ENCODE measurements at places on chromosomes 1 and 21. TPM values are rescaled to one million over a fixed set of nuclear protein-coding genes. Genes with fewer than 3 reads are reported as not detected.
A peak's percentile ranks its signal among the peaks of the same experiment; 100 is the strongest.

DNA sequence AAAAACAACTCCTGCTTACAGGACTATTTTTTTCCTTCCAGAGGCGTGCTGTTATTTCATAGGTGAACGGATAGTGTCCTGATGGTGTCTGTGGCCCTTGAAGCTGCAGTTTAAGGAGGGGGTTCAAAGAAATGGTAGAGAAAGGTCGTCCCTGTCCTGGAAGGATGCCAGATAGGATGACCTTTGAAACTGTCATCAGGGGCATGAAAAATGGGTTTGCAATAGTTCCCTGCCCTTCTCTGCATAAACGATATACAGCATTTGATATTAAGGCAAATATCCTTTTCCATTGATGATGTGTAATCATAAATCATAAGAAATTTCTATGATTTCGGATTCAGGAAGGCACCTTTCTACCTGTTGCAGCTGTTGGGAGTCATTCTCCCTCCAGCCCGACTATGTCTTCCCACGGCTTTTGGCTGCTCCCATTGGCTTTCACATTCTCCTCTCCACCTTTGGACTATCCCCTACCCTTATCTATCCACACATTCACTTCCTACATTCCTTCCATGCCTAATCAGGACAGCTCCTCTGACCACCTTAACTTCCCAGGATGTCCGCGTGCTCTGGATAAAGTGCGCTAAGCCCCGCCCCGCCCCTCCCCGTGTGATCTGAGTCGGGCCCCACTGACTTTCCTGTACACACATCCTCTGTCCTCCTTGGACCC is 209.8 kb downstream of the DISC1 start:
- no peak for DNase-seq

GRCh38 chr1:212133319-212133718 is 97.8 kb downstream of the DTL start:
- DNase-seq, result no peak

- no peak for DNase-seq
These were observed 12.3 kb upstream of the ALPL start for GRCh38 chr1:21496886-21497285.

GRCh38 chr1:93616221-93616995 is 65.2 kb downstream of the BCAR3 start:
- peak; percentile 10 for DNase-seq

GRCh38 chr1:47866601-47867437 is 130.4 kb downstream of the TRABD2B start:
- DNase-seq, result no peak

- no peak for DNase-seq
These were observed 23.8 kb downstream of the SPSB1 start for GRCh38 chr1:9316512-9316911.

DNA sequence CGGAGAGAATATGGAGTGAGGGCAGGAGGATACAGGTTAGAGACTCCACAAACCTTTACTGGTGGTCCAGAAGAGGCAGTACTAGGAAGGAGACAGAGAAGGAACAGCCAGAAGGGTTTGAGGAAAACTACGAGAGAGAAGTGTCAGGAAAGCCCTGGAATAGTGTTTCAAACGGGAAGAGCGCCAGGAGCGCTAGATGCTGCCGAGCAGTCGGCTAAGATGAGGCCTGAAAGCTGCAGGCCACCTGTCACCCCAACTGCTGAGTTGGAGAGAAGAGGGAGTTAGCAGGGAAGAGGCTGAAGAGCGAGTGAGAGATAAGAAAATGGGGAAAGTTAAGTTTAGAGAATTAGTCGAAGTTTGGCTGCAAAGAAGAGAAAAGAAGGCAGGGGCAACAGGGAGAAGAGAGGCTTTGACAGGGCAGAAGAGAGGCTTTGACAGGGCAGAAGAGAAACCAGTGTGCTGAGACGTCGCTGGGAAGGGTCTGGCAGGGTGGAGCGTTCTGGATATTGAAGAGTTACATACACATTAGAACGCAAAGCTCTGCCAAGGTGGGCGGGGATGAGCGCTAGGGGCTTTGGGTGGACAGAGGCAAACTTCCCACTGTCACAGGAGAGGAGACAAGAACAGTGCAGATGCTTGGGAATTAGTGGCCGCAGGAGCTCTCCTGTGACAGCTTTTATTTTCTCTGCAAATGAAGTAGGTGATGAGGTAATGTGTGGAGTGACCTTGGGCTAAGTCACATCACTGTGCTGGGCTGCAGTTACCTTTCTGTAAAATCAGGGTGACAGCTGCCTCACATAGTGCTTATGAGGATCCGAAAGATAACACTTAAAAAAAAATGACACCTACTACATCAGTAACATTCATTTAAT is 31.2 kb downstream of the PCSK9 start:
- DNase-seq, result peak; percentile 73

- DNase-seq, result no peak
These were observed 54.5 kb downstream of the IRF2BP2 start for GRCh38 chr1:234555390-234556024.

DNA sequence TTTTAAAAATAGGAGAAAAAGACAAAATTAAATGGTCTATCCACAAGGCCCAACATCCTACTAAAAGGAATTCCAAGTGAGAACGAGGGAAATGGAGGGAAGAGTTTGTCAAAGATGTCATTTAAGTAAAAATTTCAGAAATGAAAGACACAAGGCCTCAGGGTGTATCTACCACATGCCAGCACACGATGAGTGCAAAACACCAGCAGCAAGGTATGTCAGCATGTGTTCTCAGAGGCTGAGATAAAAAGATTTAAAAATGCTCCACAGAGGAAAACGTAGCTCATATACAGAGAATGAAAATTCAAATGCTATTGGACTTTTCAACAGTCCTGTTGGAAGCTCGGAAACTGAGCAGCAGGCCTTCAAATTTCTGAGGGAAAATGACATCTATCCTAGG is 42.0 kb downstream of the RHOU start:
- no peak for DNase-seq

Gene FCRL4
- not detected for total RNA-seq

Gene TMEM125
- total RNA-seq, result 1.3 TPM

Data from cerebellum (tissue), 4 donors.